ENCODE measurements at places on chromosomes 3 and 15.
A peak's percentile ranks its signal among the peaks of the same experiment; 100 is the strongest.

- no peak for DNase-seq
These were observed 9.1 kb downstream of the THRB start for GRCh38 chr3:24485511-24485910.

DNA sequence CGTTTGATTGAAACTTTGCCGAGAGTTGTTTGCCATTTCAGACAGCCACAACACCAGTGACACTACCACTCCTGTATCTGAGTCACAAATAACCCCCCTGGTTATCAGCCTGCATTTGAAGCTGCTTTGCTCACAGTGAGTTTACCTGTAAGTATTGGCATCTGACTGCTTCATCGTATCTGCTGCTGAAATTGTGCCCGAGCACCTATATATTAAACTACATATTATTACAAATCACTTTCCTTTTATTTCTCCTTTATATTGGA lies 39.2 kb upstream of the SPSB4 start:
- no peak for DNase-seq

- no peak for DNase-seq
These were observed 52.2 kb upstream of the HES1 start for GRCh38 chr3:194083637-194084224.

GRCh38 chr3:184300378-184300720 lies 1.3 kb downstream of the PSMD2 start:
- peak; percentile 72 for DNase-seq

DNA sequence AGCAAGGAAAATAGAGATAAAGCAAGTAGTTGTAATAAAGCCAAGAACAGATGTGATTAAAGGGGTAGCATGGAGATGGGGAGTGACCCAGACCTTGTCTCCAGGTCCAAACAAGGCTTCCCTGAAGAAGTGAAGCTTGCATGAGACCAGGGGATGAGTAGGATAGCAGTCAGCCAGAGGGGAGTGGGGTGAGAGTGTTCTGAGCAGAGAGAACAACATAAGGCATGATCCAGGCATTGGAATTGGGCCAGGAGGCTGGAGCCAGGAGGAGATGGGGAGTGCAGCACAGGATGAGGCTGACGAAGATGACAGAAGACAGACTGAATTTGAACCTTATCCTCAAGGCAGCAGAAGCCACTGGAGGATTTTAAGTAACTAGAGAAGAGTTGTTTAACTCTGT lies 7.2 kb downstream of the TMOD2 start:
- DNase-seq = peak; percentile 81
